ENCODE measurements at places on chromosomes 16 and 17.

DNA sequence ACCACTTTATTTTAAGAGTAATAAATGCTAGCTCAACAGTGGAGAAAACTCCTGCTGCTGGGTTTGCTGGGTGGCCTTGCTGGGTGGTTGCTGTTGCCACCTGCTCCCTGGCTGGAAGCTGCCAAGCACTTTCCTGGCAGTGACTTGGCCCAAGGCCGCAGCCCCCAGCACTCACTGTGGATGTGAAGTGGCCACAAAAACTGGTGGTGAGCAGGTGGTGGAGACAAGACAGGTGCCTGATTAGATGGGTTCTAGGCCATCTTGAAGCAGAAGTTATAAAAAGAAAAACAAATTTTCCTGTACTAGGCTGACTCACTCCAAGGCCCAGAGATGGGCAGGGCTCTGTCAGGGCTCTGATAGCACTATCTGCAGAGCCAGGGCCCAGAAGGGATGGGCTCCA, 224.7 kb upstream of the NLRP1 start:
- no peak for DNase-seq

DNA sequence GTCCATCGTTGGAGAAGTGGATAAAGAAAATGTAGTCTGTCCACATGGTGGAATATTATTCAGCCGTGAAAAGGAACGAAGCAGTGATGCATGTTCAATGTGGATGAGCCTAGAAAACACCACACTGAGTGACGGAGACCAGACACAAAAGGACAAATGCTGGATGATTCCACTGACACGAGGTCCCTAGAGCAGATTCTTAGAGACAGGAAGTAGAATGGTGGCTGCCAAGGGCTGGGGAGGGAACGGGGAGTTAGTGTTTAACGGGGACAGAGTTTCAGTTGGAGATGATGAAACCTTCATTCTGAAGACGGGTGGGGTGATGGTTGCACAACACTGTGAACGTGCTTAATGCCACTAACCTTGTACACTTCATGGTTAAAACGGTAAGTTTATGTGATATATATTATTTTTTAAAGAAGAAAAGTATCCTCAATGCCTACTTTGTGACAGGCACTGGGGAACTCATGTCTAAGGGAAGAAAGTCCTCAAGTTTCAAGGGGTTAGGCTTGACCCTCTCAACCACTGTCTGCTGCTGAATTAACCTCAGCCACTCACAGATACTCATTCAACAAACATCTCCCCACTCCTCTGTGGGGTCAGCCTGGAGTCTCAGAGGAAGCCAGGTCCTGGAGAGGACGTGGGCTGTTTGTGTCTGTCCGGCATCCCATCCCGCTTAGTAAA, 17.6 kb downstream of the C16orf74 start:
- DNase-seq: no peak

DNA sequence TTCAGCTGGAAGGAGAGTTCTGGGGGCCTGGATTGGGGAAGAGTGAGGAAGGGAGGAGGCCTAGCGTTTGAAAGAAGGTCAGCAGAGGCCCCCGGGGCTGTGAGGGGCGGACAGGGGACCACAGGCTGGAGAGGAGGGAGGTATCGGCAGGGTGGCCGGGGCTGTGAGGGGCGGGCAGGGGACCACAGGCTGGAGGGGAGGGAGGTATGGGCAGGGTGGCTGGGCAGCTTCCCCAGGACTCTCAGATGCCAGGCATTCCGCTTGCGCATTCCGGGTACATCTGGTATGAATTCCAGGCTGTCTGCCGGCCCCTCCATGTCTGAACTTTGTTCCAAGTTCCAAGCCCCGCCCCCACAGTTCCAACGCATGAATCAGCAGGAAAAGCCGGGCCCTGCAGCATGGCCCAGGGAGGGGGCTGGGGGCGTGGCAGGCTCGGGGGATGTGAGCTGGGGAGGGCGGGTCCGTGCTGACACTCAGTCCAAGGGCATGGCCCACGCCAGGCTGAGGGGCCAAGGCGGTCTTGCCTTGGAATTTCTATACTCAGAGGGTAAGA, 4.3 kb upstream of the TLCD2 start:
- no peak for DNase-seq

GRCh38 chr17:73072219-73072962, 20.1 kb downstream of the SLC39A11 start:
- no peak for DNase-seq

GRCh38 chr17:74807925-74808324, 31.8 kb upstream of the NAT9 start:
- no peak for DNase-seq

DNA sequence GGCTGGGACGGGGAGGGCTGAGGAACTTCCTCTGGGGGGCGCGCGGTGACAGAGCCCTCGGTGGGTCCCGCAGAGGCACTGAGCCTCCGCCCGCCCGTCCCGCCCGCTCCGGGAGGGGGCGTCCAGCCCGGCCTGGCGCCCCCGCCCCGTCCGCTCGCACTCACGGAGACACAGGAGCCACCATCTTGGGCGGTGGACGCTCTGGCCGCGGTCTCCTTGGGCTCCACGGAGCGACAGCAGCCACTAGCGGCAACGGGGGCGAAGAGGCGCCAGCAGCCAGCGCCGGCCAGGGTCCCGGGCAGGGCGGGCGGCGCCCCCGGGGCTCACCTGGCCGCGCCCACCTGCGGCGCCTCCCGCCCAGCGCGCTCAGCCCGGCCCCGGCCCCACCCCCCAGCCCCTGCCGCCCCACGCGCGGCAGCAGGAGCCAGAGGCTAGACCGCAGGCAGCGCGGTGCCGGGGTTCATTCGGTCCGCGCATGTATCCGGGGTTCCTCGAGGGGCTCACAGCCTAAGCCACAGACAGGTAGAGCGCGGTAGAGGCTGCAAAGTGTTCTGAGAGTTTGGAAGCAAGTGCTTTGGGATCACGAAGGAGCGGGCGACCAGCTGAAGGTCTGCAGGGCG, at the start of gene C17orf113:
Gene C17orf113 (minus strand): TSS at position 209 of the 620 bp plus-strand sequence. CDS start 7,225 bp downstream, outside the sequence.
- DNase-seq: no peak

- no peak for DNase-seq
These were observed 21.1 kb downstream of the TTYH2 start for GRCh38 chr17:74234486-74234885.

DNA sequence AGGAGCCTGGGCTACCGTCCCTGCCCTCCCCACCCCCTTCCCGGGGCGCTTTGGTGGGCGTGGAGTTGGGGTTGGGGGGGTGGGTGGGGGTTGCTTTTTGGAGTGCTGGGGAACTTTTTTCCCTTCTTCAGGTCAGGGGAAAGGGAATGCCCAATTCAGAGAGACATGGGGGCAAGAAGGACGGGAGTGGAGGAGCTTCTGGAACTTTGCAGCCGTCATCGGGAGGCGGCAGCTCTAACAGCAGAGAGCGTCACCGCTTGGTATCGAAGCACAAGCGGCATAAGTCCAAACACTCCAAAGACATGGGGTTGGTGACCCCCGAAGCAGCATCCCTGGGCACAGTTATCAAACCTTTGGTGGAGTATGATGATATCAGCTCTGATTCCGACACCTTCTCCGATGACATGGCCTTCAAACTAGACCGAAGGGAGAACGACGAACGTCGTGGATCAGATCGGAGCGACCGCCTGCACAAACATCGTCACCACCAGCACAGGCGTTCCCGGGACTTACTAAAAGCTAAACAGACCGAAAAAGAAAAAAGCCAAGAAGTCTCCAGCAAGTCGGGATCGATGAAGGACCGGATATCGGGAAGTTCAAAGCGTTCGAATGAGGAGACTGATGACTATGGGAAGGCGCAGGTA, 762 bp downstream of the CDK12 start:
- DNase-seq: peak; percentile 25

GRCh38 chr17:40463122-40463550, 19.9 kb downstream of the IGFBP4 start:
- DNase-seq: no peak

DNA sequence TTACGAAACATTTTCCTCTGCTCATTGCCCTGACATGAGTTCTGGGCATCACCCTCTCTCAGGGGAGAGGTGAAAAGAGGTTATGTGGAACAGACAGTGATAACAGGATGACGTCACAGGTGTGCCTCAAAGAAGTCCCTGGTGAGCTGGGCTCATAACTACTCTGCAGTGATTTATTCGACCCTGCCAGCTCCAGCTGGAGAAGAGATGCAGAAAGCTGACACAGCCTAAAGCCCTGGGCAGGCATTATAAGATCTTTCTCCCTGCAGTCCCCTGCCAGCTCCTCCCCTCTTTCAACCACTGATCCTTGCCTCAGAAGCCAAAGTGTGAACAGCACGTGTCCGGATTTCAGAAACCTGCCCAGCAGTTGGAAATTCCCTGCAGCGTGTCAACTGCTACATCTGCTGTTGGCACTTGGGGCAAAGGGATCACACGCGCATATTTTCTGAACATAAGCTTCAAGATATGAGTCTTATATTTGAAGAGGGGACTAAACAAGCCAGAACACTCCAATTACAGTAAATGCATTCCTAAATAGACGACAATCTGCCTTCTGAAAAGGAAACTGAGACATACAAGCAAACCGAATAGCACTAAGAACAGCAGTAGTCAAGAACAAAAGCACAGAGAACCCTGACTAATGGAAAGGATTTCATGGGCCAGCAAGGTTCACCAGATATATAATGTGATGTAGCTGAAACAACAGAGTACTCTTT, 80.5 kb downstream of the SMG6 start:
- no peak for DNase-seq

GRCh38 chr16:66534376-66534799, 15.5 kb downstream of the TK2 start:
- DNase-seq: no peak

DNA sequence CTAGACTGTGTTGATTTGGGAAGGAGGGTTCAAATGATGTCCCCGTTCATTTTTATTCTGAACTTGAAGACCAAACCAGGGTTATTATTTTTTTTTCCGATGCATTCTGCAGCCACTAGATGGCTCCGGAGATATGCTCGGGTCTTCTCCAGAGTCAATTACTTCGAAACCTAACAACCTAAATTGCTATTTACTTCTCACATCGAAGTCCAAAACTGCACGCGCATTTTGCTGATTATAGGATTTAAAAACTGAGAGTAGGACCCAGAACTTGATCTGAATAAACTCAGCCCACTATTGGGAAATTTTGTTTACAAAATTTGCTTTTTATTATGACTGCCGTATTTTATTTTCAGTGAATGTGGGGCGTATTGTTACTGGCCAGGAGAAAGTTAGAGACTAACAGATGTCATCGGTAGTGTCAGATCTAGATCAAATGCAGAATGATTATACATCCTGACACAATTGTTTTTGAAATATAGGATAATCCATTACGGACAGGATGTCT, 263.8 kb downstream of the HS3ST3A1 start:
- peak; percentile 48 for DNase-seq

GRCh38 chr16:62661435-62661834, 625.2 kb upstream of the CDH8 start:
- no peak for DNase-seq

DNA sequence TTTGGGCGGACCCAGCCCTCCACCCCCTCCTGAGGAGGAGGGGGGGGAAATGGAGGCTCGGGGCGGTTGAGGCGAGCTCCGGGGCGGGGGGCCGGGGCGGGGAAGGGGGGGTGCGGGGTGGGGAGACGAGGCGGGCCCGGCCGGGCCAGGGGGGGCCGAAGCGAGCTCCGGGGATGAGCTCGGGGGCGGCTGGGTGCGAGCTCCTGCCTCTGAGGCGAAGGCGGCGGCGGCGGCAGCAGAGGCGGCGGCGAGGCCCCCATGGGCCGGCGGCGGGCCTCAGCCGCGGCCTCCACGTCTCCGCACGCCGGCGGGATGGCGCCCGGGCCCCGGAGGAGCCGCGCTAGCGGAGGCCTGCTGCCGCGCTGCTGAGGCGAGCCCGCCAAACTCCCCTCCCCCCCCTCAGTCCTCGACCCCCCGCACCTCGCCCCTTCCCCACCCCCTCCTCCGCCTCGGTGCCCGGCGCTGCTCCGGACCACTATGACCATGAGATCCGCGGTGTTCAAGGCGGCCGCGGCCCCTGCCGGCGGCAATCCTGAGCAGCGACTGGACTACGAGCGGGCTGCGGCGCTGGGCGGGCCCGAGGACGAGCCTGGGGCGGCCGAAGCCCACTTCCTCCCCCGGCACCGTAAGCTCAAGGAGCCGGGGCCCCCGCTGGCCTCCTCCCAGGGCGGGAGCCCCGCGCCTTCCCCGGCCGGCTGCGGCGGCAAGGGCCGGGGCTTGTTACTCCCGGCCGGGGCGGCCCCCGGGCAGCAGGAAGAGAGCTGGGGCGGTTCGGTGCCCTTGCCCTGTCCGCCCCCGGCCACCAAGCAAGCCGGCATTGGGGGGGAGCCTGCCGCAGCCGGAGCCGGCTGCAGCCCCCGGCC, 596 bp downstream of the MSL1 start:
- peak; percentile 63 for DNase-seq

- no peak for DNase-seq
These were observed 69.5 kb downstream of the SREBF1 start for GRCh38 chr17:17767154-17767869.

DNA sequence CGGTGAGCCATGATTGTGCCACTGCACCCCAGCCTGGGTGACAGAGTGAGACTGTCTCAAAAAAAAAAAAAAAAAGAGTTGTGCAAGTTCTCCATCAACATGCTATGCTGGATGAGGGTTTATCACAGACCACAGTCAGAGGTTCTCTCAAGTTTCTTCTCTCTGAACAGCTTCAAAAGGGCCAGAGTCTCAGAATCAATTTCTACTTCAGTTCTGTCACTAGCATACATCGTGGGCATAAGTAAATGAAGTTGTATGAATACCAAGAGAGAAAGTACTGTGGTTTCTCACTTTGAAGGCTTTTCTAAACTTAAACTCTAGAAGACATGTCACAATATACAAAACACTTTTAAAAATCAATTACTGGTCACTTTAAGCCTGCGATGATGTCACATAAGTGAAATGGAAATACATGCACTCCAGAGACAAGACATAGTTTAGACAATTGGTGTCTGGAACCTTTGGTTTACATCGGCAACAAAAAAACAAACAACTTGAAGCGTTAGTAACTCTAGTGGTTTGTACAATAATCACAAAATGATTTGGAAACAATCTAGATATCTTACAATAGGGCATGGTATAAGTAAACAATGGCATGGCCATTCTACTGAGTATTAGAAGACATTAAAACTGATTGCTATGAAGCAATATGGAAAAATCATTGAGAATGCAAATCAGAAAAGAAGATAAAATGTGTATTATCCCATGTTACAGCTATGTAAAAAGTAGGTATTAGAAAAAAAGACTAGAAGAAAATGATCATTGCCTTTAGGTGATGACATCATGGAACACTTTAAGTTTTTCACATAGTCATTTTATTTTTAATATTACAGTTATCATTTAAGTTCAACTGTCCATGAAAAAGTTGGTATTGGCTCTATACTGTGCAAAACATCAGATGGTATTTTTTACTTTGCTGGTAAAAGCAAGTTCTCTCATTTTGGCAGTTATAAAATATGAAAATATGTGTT, 232.3 kb downstream of the ZFHX3 start:
- DNase-seq: no peak

Measured in OCI-LY7 (cell line).